ENCODE measurements at places on chromosomes 16 and 17. TPM values are rescaled to one million over a fixed set of nuclear protein-coding genes. Genes with fewer than 3 reads are reported as not detected.

Gene FBXW10B
- total RNA-seq, result 0.69 TPM

Gene GDPD3
- total RNA-seq, result 0.46 TPM

Gene KRTAP3-1
- not detected for total RNA-seq

Gene NUP93
- total RNA-seq, result 140 TPM

Gene SLC13A2
- total RNA-seq, result not detected
